Endodermal cell (in vitro differentiated cells): ENCODE measurements at places on chromosomes 1 and 21. TPM values are rescaled to one million over a fixed set of nuclear protein-coding genes. Genes with fewer than 3 reads are reported as not detected.

GRCh38 chr1:24878775-24879742, 51.0 kb downstream of the RUNX3 start:
- DNase-seq, result no peak

- no peak for DNase-seq
Observed at GRCh38 chr21:44994695-44995342, 55.0 kb downstream of the SLX9 start.

DNA sequence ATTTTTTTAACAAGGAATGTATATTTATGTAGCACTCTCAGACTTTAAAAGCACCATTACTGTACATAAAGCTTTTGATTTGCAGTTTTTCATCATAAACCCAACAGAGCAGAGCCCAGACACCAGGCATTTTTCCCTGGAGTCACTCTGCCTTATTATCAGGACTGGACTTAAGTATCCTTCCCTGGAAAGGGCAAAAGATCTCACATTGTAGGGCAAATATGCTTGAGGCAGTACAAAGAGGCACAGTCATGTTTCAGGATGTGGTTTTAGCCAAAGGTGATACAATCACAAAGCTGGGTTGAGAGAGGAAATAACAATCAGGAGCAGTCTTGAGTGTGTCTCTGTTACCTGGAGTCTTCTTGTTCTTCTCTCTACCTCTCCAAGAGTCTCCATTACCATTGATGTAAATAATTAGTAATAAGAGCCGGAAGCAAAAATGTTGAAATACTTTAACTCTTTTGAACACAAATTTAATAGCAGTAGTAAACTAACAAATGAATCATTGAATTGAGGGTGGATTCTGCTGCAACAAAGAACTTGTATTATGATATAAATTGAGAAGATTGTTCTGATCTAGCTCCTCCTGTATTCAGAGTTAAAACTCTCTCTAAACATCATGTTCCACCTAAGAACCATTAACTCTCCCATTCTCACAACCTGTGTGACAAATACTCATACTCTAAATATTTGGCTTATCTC, 160.5 kb downstream of the LTN1 start:
- no peak for DNase-seq

DNA sequence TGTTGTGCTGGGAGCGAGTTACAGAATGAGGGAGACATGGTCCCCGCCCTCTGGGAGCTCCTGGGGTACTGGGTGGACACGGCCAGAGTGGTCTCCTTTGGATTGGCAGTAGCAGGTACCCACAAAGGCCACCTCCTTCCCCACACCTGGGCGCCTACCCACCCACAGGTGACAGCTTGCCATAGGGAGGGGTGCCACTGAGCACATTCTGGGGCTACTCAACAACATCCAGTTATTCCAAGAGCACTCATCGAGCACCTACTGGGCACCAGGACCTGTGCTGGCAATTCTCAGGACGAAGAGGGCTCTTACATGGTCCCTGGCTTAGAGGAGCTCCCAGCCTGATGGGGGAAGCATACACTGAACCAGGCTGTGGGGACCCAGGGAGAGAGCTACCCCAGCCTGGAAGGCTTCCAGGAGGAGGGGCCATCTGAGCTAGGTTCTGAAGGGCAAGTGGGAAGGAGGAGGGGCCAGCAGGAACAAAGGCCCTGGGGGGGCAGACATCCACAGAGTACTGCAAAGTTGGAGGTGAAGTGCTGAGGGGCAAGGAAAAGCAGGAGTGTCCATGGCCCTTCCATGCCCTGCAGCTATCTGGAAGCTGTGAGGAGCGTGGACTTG, 22.0 kb downstream of the MRPL37 start:
- DNase-seq, result peak; percentile 67

- DNase-seq, result peak; percentile 92
Observed at GRCh38 chr1:159177272-159177907, 6.0 kb downstream of the CADM3 start.

Gene ITLN1
- 0.51 to 1.6 TPM in 2 of 3 replicates, not detected in the other for total RNA-seq

Gene TLR5
- 0.45 TPM in 1 of 2 replicates, not detected in the other for total RNA-seq

Gene RPS6KA1
- total RNA-seq, result 29.6 to 41.3 TPM (median 38.2 TPM) in 3 replicates
